Forelimb muscle (tissue), 1 donor: ENCODE measurements at places on chromosomes 1 and 21. TPM values are rescaled to one million over a fixed set of nuclear protein-coding genes. Genes with fewer than 3 reads are reported as not detected.

DNA sequence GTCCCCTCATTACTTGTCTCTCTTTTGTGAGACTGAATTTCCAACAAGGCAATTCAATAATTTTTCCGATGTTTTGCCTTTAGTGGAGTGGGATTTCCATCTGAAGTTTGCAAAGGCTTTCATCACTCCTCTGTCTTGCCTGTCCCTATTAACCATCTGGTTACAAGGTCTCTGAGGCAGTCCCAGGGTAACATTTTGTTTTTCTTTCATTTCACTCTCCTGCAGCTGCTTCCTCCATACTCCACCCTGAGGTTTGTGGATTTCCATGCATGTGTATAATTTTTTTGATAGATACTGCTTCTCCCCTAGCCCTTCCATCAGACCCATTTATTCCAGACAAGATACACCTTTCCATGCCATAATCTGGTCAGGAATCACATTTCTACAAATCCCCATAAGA, 366.8 kb downstream of the PTBP2 start:
- no peak for DNase-seq

DNA sequence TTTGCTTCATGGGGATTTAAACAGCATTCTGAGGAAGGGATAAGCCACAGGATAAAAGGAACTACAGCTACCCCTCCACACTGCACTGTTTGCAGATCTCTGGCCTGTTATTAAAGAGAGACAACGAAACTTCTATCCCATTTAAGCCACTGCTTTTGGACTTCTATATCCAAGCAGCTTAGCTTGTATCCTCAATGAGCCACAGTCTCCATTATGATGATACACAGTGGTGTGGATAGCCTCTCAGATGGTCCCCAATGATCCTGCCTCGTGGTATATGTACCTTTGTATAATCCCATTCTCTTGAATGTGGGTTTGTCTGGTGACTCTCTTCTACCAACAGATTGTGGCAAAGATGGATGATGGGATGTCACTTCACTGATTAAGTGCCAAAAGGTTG, 36.0 kb upstream of the MARK1 start:
- DNase-seq: no peak

Gene CFHR4
- polyA plus RNA-seq: not detected

DNA sequence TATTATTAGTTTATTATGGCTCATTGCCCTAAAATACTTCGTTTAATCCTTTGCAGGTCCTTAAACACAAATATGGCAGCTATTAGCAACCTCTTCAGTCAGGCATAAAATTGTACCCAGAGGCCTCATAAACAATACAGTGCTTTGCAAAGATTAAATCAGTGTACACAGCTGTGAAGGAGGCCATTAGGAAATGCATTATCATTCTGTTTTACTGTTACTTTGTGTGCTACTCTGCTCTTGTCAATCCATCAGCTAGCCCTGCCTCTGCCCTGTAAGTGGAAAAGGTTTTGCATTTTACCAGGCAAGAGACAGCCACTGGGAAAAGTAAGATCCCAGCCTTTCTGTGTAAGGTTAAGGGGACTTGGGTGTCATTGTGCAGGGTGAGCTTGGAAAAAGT, 415.7 kb upstream of the DAB1 start:
- no peak for DNase-seq

Gene TMPRSS2
- not detected for polyA plus RNA-seq

DNA sequence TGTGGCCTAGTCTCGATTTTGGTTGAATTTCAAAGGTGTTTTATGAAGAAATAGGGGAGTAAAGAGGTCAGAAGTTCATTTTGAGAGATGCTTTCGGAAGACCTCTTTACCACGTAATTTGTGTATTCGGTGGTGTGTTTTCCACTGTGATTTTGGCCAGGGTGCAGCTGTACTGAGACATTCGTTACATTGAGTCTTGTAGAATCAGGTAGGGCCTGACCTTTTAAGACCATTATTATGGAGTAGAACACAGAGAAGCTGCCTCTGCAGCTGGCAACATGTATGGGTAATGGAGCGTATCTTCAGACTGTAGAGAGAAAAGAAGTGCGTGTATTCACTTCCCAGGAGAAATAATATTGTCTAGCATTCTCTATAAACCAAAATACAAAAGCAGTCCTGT, 326.5 kb downstream of the PDE4B start:
- no peak for DNase-seq

Gene GBP5
- polyA plus RNA-seq: 0.85 TPM
